Adipocyte (in vitro differentiated cells): ENCODE measurements at places on chromosomes 7 and 10.
A peak's percentile ranks its signal among the peaks of the same experiment; 100 is the strongest.

DNA sequence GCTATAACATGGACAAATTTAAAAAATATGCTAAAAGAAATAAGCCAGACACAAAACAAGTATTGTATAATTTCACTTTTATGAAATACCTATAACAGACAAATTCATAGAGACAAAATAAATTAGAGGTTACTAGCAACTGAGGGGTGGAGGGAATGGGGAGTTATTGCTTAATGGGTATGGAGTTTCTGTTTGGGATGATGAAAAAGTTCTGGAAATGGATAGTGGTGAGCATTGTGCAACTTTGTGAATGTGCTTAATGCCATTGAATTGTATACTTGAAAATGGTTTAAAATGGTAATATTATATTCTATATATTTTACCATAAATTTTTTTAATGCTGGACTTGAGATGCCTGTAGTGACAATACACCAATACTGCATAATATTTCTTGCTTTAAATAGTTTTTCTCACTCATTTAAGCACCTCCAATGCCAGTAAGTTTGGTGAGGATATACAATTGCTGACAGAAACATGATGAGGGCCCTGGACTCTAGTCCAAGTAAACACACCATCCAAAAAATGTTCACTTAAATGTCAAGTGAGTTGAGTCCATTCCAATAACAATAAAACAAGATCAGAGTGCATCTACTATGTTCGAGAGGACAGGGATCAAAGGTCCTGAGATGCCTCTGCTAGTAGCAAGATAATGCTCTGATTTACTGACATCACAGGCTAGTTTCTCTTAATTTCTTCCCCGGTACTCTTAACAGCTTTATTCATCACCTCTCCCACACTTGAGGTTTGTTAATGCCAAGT is 71.9 kb downstream of the NT5C2 start:
- peak; percentile 87 for DNase-seq

DNA sequence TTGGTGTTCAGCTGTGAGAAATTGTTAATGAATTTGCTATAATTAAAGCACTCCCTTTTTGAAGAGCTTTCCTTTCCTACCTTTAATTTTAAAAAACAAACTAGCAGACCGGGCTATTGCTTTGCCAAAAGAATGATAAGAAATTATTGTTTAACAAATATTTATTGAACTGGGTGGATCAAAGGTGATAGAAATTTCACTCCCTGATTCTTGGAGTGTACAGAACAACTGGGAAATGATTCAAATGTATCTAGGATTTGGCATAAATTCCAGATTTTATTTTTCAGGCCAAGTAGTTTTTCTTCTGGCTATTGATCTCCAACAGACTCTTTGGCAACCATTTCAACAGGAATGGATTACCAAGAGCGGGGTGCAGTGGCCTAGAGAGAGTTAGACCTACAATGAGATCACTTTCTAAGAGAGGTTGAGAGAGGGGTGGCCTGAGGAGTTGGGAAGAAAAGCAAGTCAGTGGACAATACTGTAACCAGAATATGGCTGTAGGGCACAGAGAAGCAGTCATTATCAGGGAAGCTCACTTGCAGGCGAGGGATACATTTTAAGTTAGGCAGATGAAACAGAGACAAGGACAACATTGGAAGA is 71.9 kb downstream of the PLXDC2 start:
- DNase-seq = no peak

DNA sequence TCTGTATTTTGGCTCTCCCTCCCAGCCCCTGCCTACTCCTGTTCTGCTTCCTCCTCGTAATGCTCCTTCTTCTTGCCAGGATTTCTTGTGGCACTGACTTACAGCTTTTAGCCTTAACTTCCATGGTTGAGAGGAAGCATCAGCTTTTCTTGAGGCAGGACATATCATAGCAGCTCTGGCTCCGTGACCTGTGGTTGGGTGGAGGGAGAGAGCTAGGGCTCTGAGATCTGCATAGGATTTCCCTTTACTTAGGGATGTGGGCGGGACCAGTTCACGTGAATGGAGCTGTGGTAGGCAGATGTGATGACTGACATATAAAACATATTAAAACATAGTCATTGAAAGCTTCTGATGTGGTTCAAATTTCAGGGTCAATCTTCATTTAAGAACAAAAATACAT is 10.6 kb upstream of the RAB11FIP2 start:
- DNase-seq = no peak

DNA sequence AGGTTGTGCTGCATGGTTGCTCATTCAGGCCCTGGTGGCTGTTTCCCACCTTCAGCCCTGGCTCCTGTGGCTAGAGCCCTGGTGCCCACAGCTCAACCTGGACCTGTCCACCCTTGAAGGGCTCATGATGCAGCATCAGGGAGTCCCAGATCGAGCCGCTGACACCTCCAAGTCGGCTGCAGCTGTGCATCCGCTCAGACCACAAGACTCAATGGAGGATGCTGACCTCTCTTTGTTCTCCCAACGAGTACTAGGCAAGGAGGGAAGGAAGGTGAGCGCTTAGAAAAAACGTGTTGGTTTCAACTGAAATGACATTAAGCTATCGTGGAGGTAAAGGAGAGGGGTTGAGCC is 9.5 kb upstream of the C10orf95 start:
- DNase-seq = no peak

DNA sequence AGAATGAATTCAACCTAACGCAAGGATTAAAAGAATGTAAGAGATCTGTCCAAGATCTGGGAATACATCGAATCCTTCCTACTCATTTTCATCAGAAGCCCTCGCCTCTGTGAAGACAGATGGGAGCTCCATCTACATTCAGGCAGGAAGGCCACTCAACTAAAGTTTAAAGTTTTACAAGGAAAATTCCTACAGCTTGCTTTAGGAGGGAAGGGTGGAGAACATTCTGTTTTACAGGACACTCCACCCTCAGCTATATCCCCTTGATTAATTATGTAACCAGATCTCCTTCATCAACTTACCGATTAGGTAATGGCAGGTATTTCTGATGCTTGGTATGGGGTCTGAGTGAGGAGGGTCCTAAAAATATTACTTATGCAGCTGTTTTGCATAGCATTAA is 5.6 kb upstream of the AHR start:
- DNase-seq = no peak

GRCh38 chr7:47380325-47381133 is 201.4 kb downstream of the TNS3 start:
- peak; percentile 15 for DNase-seq

DNA sequence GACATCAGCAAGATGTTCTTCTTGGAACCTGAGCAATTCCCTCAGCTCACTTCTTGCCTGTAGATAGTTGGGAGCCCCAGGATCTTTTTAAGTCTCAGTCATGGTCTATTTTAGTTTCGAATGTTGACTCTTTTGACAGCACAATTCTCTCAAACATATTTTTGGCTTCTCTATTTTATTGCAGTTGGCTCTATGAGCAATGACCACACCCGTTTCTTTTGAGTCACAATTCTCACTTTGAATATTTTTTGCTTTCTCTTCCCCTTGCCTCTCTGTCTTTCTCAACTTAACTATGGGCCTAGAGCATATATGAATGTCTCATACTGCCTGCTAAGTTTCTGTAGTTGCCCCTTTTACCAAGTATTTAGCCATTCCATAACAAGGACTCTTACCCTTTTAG is 222.8 kb downstream of the PTN start:
- DNase-seq = peak; percentile 26

- DNase-seq = no peak
Measured at GRCh38 chr7:70553364-70553763, 578.6 kb upstream of the GALNT17 start.

GRCh38 chr7:104160375-104160774 is 47.4 kb downstream of the ORC5 start:
- DNase-seq = peak; percentile 71

DNA sequence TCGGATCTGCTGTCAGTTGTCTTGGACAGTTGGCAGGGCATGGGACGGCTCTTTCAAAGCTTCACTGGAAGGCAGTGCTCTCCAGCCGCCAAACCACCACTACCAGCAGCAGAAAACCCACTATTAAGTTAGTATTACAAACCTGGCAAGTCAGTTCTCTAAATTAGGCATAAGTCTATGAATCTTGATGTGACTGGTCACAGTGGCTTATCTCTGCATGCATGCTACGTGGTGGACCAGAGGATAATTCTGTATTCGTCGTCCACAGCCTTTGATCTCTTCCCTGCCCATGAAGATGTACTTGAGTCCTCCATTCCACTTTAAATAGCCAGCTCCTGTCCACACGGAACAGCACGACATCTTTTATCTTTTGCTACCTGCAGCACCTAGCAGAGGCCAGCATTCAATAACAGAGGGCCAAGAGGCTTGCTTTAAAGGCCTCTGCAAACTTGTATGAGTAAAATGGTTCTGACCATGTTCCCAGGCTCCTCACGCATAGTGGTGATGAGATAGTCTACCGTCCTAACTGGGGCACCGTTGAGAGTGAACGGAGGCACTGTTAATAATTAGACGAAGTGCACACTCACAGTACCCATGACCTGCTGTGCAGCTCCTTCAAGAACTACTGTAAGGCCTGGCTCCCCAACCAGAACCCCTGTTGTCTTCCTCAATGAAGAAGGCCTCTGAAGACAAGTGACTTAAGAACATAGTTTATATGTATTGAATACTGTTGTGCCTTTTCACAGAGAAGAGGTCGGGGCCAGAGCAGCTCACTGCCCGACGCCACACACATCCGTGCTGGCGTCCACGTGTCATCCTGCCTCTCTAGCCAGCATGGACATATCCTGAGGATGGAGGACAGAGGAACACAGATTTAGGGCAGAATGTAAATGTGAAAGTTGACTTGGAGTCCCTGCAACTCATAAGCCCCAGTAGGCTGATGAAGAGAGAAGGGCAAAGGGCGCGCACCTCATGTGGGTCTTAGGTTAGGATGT is 1.0 kb downstream of the GPR146 start:
- no peak for DNase-seq

DNA sequence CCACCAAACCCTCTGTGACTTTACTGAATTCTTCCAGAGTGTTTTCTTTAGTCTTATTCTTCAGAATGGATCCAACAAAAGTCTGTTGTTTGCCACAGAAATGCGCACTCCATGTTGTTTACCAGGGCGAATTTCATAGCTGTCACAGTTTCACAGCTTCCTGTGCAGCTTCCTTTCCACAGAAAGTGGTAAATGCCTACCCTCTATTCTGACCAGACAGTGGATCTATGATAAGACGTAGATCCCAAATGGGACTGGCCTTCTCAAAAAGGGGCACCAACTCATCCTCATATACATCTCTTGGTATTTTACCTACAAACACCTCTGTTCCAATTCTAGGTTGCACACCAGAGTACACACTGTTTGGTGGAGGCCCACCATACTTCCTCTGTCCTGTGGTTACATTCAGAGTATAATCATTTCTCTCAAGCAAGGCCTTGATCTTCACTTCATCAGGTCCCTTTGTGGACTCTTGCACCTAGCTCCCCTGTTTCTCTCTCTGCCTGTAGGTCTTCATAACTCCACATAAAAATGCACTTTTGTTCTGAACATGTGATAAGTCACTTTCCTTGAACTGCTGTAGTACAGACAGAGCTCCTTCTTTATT is 91.7 kb downstream of the MLLT10 start:
- DNase-seq = no peak

DNA sequence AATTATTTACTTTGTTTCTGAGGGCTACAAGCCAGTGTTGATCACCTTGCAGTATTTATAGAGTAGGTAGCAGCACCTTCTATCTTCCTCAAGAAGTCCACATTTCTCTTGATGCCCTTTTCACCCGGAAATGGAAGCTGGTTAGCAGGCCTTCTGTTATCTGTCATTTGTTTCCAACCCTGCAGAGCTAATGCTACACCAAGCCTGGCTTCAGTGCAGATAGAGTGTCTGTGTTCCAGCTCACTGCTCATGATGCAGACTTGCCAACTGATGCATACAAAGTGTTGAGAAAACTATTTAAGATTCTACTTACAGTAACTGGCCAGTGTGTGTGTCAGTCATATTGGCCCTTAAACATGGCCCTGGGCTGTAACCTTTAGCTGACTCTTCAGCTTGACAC is 301.0 kb downstream of the LHFPL3 start:
- no peak for DNase-seq

GRCh38 chr10:25209618-25210017 is 34.8 kb downstream of the GPR158 start:
- DNase-seq = no peak

DNA sequence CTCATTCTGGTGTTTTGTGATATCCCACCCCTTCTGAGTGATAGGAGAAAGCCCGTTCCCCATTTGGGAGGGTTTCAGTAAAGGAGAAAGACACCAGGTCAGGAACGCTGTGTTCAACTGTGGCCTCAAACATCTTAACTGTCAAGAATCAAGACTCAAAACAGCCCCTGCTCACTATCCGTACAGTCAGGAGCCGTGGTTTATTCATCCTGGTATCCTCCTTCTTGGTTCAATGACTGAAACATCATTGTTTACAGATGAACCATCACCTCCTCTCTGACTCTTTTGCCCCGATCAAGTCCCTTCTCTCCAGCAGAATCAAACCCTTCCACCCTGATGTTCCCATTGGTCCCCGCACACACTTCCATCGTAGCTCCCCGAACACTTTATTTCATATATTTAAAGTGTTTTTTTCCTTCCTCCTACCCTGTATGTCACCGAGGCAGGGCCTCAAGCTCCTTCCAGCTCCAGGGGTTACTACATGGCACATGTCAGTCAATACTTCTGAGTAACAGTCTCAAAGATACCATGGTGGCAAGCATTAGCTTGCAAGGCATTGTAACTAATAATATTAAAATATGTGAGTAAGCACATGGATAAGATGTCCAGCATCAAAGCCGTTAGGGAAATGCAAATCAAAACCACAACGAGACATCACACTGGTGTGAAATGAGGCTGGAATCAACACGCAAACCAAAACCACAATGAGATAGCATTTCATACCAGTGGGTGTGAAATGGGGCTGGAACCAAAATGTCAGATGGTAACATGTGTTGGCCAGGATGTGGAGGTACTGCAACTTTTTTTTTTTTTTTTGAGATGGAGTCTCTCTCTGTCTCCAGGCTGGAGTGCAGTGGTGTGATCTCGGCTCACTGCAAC is 124.7 kb upstream of the C1QL3 start:
- DNase-seq = no peak

DNA sequence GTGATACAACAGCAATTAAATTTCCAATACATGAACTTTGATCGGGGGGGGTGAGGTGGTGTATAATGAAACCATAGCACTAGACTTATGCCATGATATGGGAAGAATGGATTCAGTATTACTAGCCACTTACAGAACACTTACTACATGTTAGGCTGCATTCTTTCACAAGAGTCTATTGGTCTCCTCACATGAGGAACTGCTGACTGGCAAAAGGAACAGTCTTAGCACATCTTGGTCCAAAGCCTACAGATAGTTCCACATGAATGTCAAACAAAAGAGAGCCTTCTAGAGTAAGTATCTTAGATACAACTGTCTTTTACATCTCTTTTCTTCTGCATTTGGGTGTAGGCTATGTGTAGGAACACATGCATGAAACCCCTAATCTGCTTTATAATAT is 115.9 kb upstream of the DNAJB12 start:
- DNase-seq = no peak

- no peak for DNase-seq
Measured at GRCh38 chr7:124029396-124030188, 3.3 kb downstream of the TMEM229A start.

DNA sequence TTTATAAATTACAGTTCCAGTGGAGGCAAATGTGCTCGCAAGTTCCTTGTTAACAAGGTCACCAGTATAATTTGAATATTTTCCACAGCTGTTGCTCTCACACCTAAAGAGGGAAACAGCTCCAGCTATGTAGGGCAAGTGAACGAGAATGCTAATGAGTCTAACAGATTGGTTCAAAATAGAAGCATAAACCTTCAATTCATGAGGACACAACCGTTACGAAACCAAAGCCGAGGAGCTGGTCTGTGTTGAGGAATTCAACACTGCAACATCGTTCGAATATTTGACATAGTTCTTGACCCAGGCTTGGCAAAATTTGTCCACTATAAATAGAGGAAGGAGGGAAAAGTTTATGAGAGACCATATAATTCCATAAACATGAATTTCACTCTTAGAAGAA is 161.3 kb downstream of the KLF6 start:
- peak; percentile 83 for DNase-seq
